ENCODE measurements at places on chromosomes 7 and 10.
A peak's percentile ranks its signal among the peaks of the same experiment; 100 is the strongest.

GRCh38 chr7:120799147-120799546 is 58.8 kb downstream of the TSPAN12 start:
- H3K4me1 ChIP-seq = no peaks in the 10 kb centered on the region
- no peaks in the 10 kb centered on the region for H3K27me3 ChIP-seq
- H3K4me3 ChIP-seq = no peak overlapping the region
- no peak overlapping the region for H3K27ac ChIP-seq
- no peak for DNase-seq

DNA sequence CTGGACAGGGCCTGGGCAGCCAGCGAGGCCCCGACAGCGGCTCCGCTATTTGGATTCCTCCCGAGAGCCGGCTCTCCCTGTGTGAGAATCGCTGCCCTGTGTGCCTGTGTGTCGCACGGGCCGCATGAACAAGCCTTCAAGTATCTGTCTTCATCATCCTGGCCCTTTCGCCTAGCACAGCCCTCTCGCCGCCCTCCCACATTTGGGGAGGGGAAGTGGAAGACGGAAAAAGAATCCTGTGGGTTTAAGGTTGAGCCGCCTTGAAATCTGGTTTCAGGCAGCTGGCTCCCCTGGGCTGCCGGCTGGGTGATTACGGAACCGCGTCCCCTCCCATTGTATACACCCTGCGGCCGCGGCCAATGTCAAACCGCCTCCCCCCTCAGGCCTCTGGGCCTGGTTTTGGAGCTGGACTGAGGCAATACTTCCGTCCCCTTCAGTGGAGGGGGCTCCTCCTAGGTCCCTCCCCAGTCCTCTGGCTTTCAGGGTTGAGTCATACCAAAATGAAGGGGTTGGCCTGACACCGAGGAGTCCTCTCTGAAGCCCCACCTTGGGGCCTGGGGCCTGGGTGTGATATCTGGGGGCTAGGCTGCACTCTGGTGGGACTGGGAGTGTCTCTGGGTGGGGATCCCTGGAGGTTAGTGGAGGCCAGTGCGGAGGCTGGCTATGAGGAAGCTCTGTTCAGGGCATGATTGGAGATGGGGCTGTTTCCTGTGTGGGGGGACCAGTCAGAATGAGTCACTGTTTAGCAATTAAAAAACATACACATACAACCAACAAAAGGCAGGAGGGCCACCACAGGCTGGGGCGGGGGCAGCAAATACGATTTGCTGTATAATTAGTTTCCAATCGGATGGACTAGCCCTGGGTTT is 1.7 kb downstream of the TRIM8 start:
- H3K27me3 ChIP-seq = no peaks in the 10 kb centered on the region
- peak; percentile 96 for DNase-seq
- H3K36me3 ChIP-seq = peaks cover under 1% of the 10 kb centered on the region
- H3K4me3 ChIP-seq = peak overlapping the region; percentile 73
- H3K27ac ChIP-seq = peak overlapping the region; percentile 99

GRCh38 chr7:17758008-17758407 is 182.3 kb downstream of the SNX13 start:
- no peaks in the 10 kb centered on the region for H3K4me1 ChIP-seq
- no peak for DNase-seq
- no peak overlapping the region for H3K27ac ChIP-seq
- no peaks in the 10 kb centered on the region for H3K27me3 ChIP-seq

GRCh38 chr7:27186668-27187474 is 1.8 kb upstream of the HOXA11 start:
- H3K4me3 ChIP-seq = no peak overlapping the region
- no peak for DNase-seq
- no peak overlapping the region for H3K27ac ChIP-seq
- peaks cover 98% of the 10 kb centered on the region for H3K27me3 ChIP-seq
- H3K4me1 ChIP-seq = peaks cover 52% of the 10 kb centered on the region
- H3K36me3 ChIP-seq = no peaks in the 10 kb centered on the region

- no peak for DNase-seq
- H3K36me3 ChIP-seq = no peaks in the 10 kb centered on the region
- H3K27me3 ChIP-seq = no peaks in the 10 kb centered on the region
- H3K27ac ChIP-seq = no peak overlapping the region
- peaks cover 4% of the 10 kb centered on the region for H3K4me1 ChIP-seq
Measured at GRCh38 chr10:15331461-15331860, 39.6 kb downstream of the FAM171A1 start.

- no peak overlapping the region for H3K27ac ChIP-seq
- no peaks in the 10 kb centered on the region for H3K36me3 ChIP-seq
- no peak overlapping the region for H3K4me3 ChIP-seq
- no peak for DNase-seq
- no peaks in the 10 kb centered on the region for H3K27me3 ChIP-seq
- H3K4me1 ChIP-seq = no peaks in the 10 kb centered on the region
Measured at GRCh38 chr10:85614566-85614965, 752.0 kb downstream of the GRID1 start.

DNA sequence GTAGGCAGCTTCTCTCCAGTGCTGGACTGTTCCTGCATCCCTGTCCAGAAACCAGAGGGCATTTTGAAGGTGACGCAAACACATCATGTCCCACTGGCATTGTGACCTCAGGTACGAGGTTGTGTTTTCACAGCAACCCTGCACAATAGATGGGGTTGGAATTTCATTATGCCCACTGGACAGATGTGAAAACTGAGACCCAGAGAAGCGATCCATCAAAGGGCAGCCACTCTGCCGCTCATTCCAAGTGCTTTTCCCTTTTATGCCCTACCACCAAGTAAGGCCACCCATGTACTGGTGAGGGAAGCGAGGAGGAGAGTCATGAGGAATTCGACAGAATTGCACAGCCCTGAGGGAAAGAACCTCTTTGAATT is 63.3 kb downstream of the CALML3 start:
- no peak overlapping the region for H3K4me3 ChIP-seq
- no peaks in the 10 kb centered on the region for H3K36me3 ChIP-seq
- no peak for DNase-seq
- H3K27ac ChIP-seq = no peak overlapping the region
- peaks cover 38% of the 10 kb centered on the region for H3K4me1 ChIP-seq
- no peaks in the 10 kb centered on the region for H3K27me3 ChIP-seq

GRCh38 chr7:84041649-84042048 is 152.9 kb downstream of the SEMA3A start:
- H3K4me1 ChIP-seq = no peaks in the 10 kb centered on the region
- H3K27me3 ChIP-seq = no peaks in the 10 kb centered on the region
- H3K27ac ChIP-seq = no peak overlapping the region

DNA sequence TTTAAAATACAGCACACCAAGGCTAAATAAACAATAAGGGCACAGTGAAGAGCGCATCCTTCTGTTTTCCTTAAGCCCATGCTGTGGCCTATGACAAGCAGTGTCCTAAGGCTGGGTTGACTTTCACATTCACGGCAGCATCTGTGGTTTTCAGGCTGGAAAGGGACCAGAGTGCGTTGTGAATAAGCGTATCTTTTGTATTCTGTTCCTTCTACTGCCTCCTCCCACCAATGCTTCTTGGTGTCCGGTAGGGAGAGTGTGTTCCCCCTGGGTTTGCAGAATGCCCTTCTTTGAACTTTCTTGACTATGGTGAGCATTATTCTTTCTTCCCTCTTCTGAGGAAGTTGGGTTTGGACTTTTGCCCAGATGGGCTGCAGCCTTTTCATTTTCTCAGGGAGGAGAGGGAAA is 73.6 kb downstream of the ABCA13 start:
- no peak for DNase-seq
- no peaks in the 10 kb centered on the region for H3K4me1 ChIP-seq
- H3K36me3 ChIP-seq = no peaks in the 10 kb centered on the region
- H3K27ac ChIP-seq = no peak overlapping the region
- no peaks in the 10 kb centered on the region for H3K27me3 ChIP-seq
- no peak overlapping the region for H3K4me3 ChIP-seq

DNA sequence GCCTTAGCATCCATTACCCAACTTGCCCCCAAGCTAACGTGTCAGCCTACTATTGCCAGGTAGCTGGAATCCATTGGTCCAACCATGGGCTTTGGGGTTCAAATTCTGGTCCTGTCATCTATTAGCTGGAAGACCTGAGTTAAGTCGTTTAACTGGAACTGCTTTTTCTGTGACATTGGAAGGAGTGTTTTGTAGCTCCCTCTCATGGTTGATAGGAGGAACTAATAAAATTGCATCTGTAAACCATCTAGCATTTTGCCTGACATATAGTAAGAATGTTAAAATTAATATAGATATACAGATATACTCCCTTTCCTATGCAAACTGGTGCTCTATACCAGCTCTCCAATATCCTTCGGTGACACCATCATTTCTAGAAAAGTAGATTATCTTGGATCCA is 23.8 kb upstream of the SLF2 start:
- H3K36me3 ChIP-seq = no peaks in the 10 kb centered on the region
- H3K4me1 ChIP-seq = no peaks in the 10 kb centered on the region
- no peak overlapping the region for H3K27ac ChIP-seq
- DNase-seq = no peak
- peaks cover 41% of the 10 kb centered on the region for H3K27me3 ChIP-seq
- H3K4me3 ChIP-seq = no peak overlapping the region

DNA sequence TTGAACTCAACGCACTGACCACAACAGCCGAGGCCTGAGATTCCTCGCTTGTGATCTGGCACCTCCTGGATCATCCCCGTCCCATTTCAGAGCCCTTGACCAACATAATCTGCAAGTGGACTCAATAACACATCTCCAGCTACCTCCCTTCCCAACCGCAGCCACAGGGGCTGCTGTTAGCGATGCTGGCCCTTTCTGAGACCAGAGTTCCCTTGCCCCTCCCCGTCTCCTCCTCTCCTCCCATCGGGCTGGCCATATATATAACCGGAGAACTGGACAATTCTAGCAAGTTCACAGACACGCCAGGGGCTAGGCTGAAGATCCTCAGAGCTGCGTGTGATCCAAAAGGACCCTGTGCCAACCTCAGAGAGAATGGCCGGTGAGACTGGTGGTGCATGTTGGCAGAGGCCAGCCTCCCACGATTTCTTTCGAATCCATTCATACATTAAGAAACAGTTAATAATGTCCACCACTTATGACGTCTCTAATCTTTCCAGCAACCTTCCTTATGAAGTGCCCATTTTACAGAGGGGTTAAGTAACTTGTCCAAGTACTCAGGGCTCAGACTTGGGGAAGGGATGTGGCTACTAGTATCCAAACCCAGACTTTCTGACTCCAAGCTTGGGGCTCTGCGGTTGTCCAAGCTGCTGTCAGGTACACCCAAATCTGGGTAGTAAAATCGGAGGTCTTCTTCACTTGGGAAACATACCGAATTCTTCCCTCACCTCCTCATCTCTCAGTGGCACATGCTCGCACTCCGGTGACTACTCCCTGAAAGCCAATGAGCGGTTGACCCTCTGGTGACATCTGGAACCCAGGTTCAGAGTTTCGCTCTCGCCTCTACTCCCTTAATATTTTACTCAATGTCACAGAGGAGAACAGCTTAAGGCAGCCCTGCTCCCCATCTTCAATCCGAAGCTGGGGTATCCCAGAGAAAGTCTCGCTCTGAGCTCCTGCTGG is 11.2 kb upstream of the FEZF1 start:
- DNase-seq = no peak
- H3K4me1 ChIP-seq = peaks cover 23% of the 10 kb centered on the region
- no peak overlapping the region for H3K27ac ChIP-seq
- no peaks in the 10 kb centered on the region for H3K36me3 ChIP-seq

- no peaks in the 10 kb centered on the region for H3K27me3 ChIP-seq
- H3K4me3 ChIP-seq = no peak overlapping the region
- H3K27ac ChIP-seq = peak overlapping the region; percentile 63
- DNase-seq = no peak
- peaks cover 21% of the 10 kb centered on the region for H3K4me1 ChIP-seq
Measured at GRCh38 chr7:25804154-25804553, 347.8 kb upstream of the NFE2L3 start.

GRCh38 chr10:86293396-86293791 is 73.2 kb downstream of the GRID1 start:
- no peak overlapping the region for H3K27ac ChIP-seq
- H3K4me1 ChIP-seq = no peaks in the 10 kb centered on the region
- H3K27me3 ChIP-seq = no peaks in the 10 kb centered on the region
- no peak for DNase-seq
- no peak overlapping the region for H3K4me3 ChIP-seq

- peaks cover 8% of the 10 kb centered on the region for H3K27me3 ChIP-seq
- H3K27ac ChIP-seq = no peak overlapping the region
- no peak overlapping the region for H3K4me3 ChIP-seq
- no peak for DNase-seq
- H3K4me1 ChIP-seq = no peaks in the 10 kb centered on the region
Measured at GRCh38 chr7:127404286-127405072, 12.0 kb upstream of the ZNF800 start.

DNA sequence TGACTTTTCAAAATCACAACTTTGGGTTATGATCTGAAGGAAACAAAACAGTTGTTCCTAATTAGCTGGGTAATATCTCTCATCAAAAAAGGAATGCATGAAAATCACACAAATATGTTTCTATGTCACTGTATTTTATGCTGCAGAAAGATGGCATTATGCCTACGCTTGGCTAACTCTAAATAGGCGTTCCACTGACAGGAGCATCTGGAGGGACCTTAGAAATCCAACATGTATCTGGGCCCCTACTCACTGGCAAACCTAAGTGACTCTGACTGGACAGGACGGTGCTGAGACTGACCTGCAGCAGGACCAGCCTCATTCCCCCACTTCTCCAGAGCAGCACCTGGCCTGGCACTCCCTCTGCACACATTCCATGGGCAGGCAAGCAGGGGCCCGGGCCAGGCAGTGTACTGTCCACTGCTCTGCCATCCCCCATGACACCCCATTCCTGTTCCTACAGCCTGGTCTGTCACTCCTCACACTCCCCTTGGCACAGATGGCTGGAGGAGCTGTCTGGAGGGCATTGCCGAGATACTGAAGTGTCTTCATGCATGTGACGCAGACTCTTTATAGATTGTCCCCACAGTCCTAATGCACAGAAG is 2.6 kb upstream of the MYL7 start:
- H3K36me3 ChIP-seq = no peaks in the 10 kb centered on the region
- H3K4me3 ChIP-seq = no peak overlapping the region
- peaks cover 2% of the 10 kb centered on the region for H3K27me3 ChIP-seq
- no peak overlapping the region for H3K27ac ChIP-seq
- H3K4me1 ChIP-seq = peaks cover 15% of the 10 kb centered on the region
- peak; percentile 35 for DNase-seq

- H3K27me3 ChIP-seq = no peaks in the 10 kb centered on the region
- H3K4me1 ChIP-seq = no peaks in the 10 kb centered on the region
- no peak for DNase-seq
- no peaks in the 10 kb centered on the region for H3K36me3 ChIP-seq
Measured at GRCh38 chr10:3701491-3701890, 83.5 kb downstream of the KLF6 start.

- no peak overlapping the region for H3K4me3 ChIP-seq
- H3K27ac ChIP-seq = no peak overlapping the region
- no peaks in the 10 kb centered on the region for H3K36me3 ChIP-seq
- H3K4me1 ChIP-seq = no peaks in the 10 kb centered on the region
- no peak for DNase-seq
- H3K27me3 ChIP-seq = no peaks in the 10 kb centered on the region
Measured at GRCh38 chr10:4483811-4484210, 342.2 kb upstream of the AKR1E2 start.
